ENCODE measurements at places on chromosomes 3 and 15.
A peak's percentile ranks its signal among the peaks of the same experiment; 100 is the strongest.

DNA sequence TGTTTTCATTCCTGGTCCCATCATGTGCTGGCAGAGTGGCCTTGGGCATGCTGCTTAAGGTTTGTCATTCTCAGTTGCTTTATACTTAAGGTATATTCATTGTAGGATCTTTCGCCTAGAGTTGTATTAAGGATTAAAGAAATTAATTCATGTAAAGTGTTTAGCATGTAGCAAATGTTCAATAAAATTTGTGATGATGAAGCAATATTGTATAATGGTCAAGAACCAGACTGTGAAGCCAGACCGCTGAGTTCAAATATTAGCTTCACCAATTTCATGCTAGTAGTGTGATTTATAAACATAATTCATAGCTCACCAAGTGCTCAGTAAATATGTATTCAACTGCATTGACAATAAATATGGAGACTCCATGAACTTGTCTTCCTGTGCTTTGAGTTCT, 178.5 kb downstream of the BBX start:
- DNase-seq: no peak

- DNase-seq: no peak
Measured at GRCh38 chr3:62135741-62136140, 237.6 kb downstream of the FEZF2 start.

DNA sequence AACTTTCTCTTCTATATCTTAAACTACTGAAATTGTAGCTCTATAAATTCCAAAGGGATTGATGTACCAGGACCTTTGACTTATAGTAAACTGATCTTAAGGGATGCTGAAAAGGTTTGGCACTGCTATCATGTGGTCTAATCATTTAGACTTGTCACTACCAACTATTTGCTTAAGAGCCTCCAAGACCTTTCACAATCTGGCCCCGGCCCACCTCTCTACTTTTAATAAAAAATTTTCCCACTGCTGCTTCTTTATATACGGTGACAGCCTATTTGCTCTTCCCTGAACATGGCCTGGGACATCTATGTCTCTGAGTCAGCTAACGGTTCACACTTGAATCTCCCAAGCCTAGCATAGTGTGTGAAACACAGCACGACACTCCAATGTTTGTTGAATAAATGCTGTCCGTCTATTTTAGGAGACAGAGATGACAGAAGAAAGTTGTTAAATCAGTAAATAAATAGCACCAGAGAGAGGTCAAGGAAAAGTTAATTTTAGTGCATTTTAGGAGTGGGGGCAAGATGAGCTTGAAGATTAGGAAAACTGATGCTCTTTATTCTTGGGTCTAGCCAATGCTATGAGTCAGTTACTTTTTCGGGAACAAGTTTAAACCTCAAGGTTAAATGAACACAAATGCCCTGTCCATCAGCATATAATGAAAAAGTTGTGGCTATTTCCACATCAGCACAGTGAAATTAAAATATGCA, 212.9 kb downstream of the TIGIT start:
- no peak for DNase-seq

DNA sequence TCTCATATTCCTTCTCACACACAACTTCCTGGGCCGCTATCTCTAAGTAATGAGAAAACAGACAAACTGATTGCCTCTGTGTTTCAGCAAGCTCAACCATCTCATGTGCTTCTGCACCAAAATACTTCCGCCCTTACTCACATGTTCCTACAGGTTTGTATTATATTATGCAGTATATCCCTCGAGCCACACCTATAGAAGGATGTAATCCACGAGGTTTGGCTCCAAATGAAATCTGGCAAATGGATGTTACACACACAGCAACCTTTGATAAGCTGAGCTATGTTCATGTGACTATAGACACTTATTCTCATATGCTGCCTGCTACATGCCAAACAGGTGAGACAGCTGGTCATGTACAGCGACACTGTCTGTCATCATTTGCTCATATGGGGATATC, 22.6 kb downstream of the CCRL2 start:
- no peak for DNase-seq

DNA sequence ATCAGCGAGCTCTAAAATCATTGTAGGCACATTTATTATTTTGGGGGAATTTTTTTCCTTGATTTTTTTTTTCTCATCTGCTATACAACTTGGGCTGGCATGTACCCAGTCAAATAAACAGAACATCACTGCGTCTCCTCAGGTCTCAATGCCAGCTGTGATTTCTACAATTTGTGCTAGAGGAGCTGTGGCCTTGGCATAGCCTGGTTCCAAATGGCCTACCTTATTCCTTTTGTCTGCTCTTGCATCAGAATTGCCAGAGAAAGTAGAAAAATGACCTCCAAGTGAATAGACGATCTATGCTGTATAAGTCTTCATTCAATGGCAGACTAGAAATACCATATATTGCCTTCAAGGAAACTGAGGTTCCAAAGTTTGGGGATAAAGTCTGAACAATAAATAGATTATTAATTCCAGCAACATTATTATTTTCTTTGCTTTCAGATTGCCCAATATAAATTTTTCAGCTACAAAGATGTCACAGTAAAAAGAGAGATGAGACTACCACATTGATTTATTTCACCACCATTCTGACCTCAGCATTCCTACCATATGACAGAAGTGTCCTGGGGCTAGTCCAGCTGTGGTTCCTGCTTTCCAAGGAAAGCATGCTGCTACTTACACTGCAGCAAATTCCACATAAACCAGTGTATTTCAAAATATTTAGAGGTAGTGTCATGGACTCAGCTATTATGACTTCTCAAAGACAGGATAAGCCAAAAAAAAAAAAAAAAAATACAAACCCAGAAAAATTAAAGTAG, 493.9 kb upstream of the ZNF385D start:
- DNase-seq: peak; percentile 58

DNA sequence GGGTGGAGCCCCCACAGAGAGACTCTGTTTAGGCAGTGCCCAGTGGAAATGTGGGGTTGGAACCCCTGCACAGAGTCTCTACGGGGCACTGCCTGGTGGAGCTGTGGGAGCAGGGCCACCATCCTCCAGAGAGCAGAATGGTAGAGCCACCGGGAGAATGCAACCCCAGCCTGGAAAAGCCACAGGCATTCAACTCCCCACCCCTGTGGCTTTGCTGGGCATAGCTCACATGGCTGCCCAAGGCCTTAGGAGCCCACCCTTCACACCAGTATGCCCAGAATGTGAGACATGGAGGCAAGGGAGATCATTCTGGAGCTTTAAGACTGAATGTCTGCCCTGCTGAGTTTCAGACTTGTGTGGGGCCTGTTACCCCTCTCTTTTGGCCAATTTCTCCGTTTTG, 19.0 kb upstream of the CHCHD6 start:
- no peak for DNase-seq

DNA sequence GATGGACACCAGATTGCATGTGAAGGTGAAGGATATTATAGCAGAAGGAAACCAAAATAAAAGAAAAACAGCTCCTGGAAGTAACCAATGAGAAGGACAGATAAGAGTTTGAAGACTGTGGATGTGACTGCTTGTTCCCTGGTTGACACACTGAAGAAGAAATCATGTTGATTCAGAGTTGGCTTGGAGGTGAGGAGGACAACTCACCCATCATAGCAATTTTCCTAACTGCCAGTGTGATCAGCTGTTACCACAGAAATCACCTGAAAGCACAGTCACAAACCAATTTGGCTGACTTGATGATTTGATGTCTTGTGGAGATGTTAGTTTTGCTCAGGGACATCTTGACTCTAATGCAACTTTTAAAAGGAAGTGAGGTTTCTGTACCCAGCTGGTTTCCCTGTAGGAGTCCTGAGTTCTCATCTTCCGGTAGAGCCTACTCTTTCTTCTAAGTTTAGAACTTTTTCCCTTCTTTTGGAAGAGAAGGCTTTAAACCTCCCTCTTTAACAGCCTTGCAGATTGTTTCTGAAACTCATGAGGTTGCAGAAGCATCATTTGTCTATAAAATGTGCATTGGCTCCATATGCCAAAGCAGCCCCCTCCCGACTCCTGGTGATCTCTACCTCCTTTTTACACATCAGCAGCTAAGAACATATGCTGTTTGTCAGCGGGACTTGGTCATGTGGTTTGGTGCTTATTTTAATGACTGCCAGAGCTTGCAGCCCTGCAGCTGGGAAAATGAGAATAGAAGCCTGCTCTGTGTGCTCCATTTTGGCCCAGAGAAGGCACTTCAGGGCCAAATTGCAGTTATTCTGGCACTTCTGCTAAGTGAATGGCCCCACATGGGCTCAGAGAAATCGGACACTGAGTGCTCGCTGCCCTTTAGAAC, 10.3 kb downstream of the ATG7 start:
- no peak for DNase-seq

- DNase-seq: no peak
Measured at GRCh38 chr3:71056327-71056726, 527.2 kb downstream of the FOXP1 start.

DNA sequence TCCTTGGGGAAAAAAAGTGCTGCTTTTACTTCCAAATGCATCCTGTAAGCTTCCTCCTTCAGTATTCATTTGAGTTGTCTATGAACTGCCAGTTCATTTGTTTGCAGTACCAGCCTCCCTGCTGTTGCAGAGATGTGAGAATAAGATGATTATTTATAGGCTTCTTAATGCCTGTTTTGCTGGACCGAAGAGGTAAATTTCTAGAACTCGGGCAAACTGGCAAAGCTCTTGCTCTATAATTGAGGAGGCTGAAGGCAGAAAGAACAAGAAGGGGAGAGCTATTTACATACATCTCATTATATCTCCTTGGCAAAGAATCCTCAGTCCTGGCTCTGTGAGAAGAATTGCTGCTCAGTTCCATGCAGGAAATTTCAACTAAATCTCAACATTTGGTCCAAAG, 790.4 kb downstream of the GRM7 start:
- no peak for DNase-seq

DNA sequence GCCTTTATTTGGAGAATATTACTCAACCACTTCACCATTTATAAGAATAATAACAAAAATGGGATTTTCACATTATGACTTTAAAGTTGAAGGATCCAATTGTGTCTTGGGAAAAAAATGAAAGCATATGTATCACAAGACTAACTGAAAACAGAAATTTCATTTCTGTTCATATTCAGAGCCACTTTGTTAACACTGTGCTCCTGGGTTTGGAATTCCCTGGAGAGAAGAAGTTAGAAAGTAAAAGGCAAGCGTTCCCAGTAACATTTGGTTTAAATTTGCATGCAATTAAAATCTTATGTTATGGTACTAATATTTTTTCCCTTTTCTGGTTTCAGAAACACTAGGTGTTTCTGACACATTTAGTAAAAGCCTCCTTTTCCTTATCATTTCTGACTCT, 230.8 kb downstream of the RBMS3 start:
- DNase-seq: no peak

DNA sequence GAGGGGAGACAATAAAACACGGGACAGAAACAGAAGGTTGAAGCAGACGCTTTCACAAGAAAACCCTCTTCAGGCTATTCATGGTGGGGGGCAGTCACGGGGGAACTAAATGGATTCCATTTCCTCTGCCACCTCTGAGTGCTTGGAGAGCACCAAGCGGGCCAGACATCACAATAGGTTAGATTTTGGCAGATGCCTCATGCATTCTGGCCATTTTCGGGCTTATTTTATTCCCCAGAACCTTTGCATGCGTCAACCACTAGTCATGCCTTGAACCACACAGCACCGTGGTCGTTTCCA, 82.2 kb downstream of the RORA start:
- no peak for DNase-seq

GRCh38 chr3:171460725-171461524, 720 bp upstream of the TNIK start:
- DNase-seq: peak; percentile 72
